Heart left ventricle (tissue), 16 donors: ENCODE measurements at places on chromosomes 13 and 19.
A peak's percentile ranks its signal among the peaks of the same experiment; 100 is the strongest.

- no peak for DNase-seq
Observed at GRCh38 chr13:110498765-110499164, 62.8 kb downstream of the RAB20 start.

- DNase-seq: no peak
Observed at GRCh38 chr19:38739440-38740256, 4.6 kb downstream of the CAPN12 start.

GRCh38 chr19:9205501-9206113 is 13.8 kb downstream of the OR7D4 start:
- DNase-seq: peak; percentile 59

- DNase-seq: no peak
Observed at GRCh38 chr13:30685987-30686386, 49.4 kb upstream of the ALOX5AP start.

DNA sequence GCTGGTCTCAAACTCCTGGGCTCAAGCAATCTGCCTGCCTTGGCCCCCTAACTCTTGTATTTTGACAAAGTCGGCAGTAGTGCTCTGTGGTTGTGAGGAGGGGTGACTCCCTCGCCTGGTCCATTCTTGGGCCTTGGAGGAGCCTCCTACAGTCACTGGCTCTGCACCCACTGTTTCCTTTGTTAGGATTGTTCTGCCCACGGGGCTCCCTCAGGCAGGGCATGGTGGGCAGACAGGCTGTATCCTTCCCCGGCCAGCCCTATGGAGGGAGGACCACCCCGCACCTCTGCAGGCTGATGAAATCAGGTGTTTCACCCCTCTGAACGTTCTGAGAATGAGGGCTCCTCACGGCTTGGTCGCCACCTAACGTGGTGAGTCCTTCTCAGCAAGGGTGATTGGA is 9.2 kb downstream of the FCAR start:
- DNase-seq: no peak

GRCh38 chr13:74629985-74630384 is 495.8 kb upstream of the KLF12 start:
- no peak for DNase-seq

- no peak for DNase-seq
Observed at GRCh38 chr19:38287604-38288003, 16.4 kb upstream of the C19orf33 start.

DNA sequence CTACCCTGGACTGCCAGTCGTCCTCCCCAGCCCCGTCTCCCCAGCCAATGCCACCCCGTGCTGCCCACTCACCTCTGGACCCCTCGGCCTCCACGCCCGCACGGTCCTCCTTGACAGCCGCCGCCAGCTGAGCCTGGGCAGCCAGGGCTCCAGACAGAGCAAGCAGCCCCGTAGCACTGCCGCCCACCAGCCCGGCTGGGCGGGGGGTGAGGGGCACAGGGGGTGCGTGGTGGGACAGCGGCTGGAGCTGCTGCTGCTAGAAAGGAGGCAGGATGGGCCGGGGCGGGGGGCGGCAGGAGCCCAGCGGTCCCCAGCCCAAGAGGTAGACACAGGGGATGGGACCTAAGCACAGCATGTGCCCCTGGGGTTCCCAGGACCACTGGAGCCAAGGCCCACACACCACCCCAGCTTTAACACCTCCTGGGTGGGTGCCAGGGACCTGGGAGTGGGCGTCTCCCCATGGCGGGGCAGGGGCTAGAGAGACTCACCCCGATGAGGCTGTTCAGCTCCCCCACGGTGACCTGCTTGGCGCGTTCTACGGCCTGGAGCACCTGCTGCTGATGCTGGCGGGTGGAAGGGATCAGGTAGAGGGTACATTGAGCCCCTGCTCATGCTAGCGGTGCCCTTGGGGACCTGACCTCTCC is 9.7 kb downstream of the TLE2 start:
- DNase-seq: no peak

- no peak for DNase-seq
Observed at GRCh38 chr13:76715621-76716020, 170.6 kb downstream of the KCTD12 start.

- DNase-seq: no peak
Observed at GRCh38 chr13:52651897-52652195, 790 bp upstream of the SUGT1 start.

DNA sequence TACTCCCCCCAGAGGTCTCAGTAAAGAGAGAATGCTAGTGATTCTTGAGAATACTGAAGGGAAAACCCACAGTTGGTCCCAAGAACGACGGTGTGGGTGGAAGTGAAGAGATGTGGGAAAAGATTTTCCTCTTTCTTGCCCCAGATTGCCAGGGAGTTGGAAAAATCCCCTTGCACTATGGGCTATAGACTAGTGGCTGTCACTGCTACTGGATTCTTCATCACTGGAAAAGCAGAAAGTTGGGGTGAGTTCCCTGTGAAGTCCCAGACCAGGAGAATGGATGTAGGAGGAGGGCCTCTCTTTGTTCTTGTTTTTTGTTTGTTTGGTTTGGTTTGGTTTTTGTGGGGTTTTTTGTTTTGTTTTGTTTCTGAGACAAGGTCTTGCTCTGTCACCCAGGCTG is 11.4 kb downstream of the LYPD3 start:
- DNase-seq: no peak
